Nucleus accumbens (tissue), 56 donors: ENCODE measurements at places on chromosomes 12 and 14.

GRCh38 chr12:12693111-12693671, 2.8 kb downstream of the GPR19 start:
- DNase-seq: no peak

- no peak for DNase-seq
These were observed 7.0 kb downstream of the NOC4L start for GRCh38 chr12:132151145-132151765.

DNA sequence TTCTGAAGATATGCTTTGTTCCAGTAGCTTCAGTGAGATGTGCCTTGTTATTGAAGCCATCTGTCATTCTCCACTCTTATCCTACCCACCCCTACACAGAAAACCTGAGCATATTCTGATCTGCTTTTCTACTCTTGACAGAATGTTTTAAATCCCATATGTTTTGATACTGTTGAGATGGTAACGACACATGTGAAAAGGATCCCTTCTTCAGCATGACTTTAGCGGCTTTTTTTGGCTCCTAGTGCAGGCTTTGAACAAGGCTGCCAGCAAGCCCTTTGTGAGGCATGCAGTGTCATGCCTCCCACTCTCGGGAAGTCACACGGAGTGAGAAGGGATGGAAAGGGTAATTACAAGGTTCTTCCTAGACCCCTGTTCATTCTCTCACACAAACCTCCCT, 228.8 kb upstream of the RGS6 start:
- peak; percentile 50 for DNase-seq

GRCh38 chr12:29187756-29188155, 38.7 kb downstream of the FAR2 start:
- no peak for DNase-seq

GRCh38 chr14:29735459-29735858, 192.2 kb downstream of the PRKD1 start:
- no peak for DNase-seq

- no peak for DNase-seq
These were observed 1.7 kb upstream of the NKX2-1 start for GRCh38 chr14:36521598-36522345.

DNA sequence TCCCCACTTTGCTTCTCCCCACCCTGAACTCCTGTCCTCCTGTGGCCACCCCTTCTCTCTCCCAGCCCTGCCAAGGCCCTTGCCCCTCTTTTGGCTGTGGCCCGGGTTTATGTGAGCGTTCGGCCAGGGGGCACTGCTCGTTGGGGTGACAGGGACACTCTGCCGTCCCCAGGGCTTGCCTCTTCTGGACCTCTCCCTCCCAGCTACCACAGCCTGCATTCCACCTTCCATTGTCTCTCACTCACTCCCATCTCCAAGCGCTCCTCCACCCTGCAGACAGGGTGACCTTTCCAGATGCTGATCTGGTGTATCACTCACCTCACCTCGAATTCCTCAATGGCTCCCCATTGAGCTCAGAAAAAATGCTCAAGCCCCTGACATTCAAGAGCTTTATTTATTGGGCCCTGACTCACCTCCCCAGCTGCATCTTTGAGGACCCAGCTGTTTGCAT, 1.4 kb downstream of the SERPINA9 start:
- DNase-seq: no peak

DNA sequence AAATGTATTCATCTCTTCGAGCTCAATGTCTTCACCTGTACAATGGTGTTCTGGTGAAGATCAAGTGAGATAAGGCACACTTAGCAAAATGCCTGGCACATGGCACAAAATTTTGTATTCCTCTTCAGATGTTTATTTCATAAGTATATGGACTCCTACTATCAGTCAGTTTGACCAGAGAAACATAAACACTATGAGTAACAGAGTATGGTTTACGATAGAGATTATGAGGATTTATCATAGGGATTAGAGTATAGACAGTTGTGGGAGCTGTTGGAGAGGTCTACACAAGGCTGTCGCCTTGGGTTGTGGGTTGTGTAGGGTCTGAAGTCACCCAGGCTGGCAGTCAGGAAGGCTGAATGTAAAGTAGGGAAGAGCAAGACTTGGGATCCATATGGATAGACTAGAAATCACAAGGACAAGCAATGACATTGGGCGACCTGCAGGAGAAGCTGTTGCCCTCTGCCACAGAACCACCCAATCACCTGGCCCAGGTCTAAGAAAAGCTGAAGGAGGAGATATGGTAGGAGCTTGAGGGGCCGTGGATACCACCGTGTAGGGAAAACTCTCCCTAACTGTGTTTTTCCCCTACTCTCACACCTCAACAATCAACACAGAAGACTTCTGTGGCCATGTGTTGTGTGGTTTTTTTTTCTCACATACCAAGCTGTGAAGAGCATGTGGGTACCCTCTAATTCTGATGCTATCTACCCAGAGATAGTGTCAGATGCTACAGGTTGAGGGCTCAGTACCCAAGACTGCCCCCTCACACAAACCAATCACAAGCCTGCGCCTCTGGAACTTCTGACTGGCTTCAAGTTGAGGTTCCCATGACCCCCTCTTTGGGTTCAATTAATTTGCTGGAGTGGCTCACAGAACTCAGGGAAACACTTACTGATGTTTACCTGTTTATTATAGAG, 27.2 kb upstream of the RESF1 start:
- DNase-seq: no peak

DNA sequence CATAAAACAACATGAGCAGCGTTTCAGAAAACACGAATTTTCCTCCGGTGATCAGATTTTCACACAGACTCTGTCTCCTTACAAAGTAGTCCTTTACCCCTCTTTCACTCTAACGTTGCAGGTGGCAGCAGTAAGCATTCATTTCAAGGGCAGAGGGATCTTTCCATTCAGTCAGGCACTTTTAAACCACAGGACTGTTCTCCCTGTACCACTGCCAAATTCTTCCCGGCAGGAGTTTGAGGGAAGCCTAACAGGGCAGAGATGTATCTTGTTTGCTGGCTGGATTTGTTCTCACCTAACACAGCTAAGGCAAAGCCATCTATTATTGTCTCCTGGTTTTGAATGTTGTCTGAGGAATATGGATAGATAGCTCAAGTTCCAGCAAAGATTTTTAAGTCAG, 1187.3 kb upstream of the SEL1L start:
- DNase-seq: no peak

- DNase-seq: no peak
These were observed 36.6 kb downstream of the TC2N start for GRCh38 chr14:91830777-91831176.

DNA sequence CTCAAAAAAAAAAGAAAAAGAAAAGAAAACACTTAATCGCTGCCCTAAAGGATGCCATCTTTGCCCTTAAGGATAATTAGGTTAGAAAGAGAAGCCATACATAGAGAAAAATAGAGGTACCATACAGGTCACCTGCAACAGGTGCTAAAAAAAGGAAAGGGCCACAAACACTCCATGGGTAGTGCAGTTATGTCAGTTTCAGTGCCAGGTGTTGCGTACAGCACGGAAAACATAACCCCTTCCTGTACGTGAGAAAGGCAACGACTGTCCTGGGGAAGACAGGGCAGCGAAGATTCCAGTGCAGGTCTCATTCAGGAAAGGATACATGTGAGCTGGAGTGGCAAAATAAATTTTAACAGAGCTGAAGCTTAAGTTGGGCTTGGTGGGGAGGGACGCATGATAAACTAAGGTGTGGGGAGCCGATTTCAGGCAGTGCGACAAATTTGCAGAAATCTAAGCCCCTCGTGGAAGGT, 553 bp upstream of the DAZAP2 start:
- DNase-seq: no peak

- DNase-seq: no peak
These were observed 15.4 kb upstream of the KRT83 start for GRCh38 chr12:52336641-52337040.

GRCh38 chr14:77615361-77616132, 890 bp downstream of the SPTLC2 start:
- DNase-seq: peak; percentile 36

GRCh38 chr14:69327507-69327906, 67.5 kb downstream of the GALNT16 start:
- DNase-seq: no peak

GRCh38 chr12:108950991-108951739, 69.7 kb downstream of the SVOP start:
- DNase-seq: peak; percentile 40

DNA sequence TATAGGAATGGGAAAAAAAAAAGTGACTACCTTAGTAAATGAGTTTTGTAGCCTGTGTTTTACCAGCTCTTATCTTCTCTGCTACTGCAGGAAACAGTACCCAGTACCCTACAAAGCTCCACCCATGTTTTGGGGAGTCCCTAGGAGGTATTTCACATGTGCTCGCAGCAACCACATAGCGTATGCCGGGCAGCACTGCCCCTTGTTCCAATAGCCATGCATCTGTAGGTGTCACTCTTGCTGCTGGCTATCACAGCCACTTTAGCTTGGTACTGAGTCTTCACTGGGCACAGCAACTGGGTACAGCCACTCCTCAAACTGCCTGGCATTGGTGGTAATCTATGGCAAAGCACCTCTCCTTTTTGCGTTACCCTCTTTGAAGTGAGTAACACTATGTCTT, 2.0 kb upstream of the MDM1 start:
- DNase-seq: no peak

GRCh38 chr12:110004598-110004997, 5.4 kb downstream of the ANKRD13A start:
- DNase-seq: no peak

GRCh38 chr12:6639151-6639801, 3.5 kb upstream of the LPAR5 start:
- DNase-seq: no peak

GRCh38 chr12:27012239-27012981, 1.8 kb downstream of the TM7SF3 start:
- DNase-seq: no peak

DNA sequence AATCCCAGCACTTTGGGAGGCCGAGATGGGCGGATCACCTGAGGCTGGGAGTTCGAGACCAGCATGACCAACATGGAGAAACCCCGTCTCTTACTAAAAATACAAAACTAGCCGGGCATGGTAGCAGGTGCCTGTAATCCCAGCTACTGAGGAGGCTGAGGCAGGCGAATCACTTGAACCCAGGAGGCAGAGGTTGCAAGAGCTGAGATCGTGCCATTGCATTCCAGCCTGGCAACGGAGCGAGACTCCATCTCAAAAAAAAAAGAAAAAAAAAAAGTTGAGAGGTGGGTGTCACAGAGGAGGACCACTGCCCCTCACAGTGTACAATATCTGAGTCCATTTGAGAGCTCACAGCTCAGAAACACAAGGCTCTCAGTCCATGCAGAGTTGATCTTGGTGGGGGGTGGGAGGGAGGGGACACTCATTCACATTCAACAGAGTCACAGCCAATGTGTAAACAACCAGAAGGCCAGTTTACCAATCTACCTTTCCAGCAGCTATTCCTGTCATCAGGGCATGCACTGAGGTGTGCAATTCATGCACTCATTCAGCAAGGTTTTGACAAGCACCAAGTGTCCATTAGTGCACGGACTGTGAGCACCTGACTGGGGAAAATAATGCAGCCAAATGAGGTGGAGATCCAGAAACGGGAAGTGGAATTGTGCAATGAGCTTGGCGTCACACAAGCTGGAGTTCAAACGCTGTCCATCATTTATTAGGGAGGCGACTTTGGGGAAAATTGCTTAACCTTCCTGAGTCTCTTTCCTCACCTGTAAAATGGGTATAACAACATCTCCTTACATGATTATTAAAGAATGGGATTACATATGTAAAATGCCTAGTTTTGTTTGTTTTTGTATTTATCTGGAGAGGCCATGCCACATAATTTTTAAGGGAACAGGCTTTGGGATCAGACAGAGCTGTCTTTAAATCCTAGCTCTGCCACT, 4.4 kb upstream of the EIF5 start:
- DNase-seq: no peak

DNA sequence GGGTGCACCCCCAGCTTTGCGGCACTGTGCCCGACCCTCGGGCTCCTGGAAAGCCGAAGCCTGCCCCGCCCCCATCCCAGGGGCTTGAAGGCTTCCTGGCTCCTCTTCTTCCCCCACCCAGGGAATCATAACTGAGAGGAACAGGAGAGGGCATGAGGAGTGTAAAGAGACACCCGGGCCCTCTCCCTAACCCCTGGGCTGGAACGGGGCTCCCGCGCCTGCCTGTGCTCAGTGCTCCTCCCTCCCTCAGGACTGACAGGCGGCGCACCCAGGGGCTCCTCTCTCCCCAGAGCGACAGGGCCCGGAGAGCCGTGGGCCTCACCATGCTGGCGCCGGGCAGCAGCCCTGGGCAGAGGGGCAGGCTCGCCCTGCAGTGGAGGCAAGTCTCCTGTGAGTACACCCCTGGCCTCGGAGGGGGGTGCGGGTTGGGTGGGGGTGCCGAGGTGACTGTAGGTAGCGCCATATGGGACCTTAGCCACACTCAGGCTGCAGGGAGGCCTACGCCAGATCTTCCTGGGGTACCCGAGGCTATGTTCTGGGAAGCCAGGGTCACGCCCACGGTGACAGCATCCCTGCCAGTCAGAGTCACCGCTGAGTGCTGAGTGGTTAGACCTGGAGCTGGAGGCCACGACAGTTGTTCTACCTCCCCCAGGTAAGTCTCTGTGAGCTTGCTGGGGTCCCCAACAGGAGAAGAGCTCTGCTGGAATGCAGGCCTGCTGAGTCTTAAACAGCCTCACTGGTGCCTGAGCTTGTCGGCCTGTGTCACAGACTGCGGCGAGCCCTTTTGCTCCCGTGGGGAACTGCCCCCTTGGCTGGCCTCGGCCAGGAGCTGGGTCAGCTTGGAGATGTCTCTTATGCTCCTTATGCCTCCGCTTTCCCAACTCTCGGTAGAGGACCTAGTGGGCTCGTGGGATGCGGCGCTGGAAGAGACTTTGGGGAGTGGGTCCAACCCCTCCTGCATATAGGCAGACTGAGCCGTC, 7.8 kb downstream of the LRTM2 start:
- no peak for DNase-seq
